ENCODE measurements at places on chromosomes 7 and 10. TPM values are rescaled to one million over a fixed set of nuclear protein-coding genes. Genes with fewer than 3 reads are reported as not detected.

FGFR2 gene
- 78.5 TPM for total RNA-seq

GRCh38 chr10:128714644-128715415 is 588.6 kb upstream of the MKI67 start:
- DNase-seq = no peak

DNA sequence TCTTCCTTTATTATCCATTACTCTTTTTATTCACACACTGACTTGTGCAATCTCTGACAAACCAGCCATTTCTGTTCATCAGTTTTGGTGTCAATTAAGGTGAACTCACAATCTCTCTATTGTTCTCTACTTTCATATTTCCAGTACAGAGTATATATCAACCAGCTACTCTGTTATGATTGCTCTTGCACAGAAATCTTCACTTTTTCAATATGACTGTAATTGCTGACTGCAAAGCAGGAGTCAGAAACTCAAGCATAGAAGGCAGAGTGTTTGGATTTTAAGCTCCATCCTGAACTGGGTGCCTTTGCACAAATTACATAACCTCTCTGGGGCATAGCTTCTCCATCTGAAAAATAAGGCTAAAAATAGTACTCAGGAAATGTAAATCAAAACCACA is 1042.0 kb downstream of the GRM8 start:
- DNase-seq = no peak

DNA sequence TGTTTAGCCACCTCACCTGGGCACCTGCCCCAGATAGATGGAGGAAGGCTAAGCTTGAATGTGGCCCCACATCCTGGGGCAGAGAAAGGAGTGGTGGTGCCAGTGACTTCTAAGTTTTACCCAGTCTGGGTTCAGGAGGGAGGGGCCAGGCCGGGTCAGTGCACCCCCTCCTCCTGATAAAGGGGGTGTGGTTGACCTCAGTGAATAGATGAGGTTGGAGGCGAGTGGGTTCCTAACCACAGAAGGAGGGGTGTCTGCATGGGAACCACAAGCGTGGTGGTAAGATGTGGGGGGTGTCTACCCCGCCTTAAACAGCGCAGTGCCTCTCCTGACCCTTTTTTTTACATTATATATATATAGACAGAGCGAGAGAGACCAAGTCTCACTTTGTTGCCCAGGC is 105.3 kb upstream of the KCTD7 start:
- DNase-seq = no peak

DNA sequence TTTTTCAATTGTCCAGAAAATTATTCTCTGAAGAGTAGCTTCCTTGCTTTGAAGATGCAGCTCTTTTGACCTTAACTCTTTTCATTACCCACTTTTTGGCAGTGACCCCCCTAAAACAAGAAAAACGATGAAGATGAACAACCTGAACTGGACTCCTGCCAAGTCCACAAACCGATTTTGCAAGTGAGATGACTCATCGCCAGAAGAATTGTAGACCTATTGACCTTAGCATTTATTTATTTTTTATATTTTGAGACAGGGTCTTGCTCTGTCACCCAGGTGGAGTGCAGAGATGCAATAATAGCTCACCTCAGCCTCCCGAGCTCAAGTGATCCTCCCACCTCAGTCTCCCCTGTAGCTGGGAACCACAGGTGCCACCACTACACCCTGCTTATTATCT is 859.2 kb downstream of the GATA3 start:
- no peak for DNase-seq
